ENCODE measurements at places on chromosomes 12 and 14. TPM values are rescaled to one million over a fixed set of nuclear protein-coding genes. Genes with fewer than 3 reads are reported as not detected.

Gene KCNA5
- total RNA-seq: not detected

GRCh38 chr14:84225268-84225667, 1304.7 kb upstream of the FLRT2 start:
- DNase-seq: no peak

DNA sequence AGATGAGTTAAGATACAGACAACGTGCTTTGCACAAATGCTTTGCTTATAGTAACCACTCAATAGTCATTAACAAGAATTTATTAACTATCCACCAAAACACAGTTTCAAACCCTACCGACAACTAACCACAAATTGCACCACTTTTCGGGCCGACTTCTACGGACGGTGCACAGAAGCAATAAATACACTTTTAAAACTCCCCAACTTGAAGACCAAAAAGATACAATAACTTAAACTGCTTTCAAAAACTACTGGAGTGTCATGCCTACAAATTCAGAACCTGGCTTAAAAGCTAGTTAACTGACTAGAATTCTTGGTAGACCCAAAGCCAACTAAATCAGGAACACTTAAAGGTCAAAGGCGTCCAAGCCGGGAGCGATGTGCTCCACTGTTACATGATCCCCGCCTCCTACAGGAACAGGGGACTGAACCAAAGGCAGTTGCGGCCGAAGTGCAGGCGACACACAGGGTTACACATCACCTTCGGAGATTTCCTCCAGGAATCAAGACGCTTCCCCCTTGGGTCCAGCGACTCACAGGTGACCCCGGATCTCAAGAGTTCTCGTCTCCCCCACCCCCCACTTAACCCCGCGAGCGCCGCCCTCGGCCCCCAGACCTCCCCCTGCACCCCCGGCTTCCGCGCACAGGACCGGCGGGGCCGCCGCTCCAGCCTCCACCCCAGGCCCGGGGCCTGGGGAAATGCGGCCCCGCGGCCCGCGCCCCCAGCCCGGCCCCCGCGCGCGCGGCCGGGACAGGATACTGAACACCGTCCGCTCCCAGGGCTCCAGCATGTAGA, 507 bp downstream of the SPTSSA start:
- DNase-seq: peak; percentile 11

Gene ABCC9
- not detected for total RNA-seq

- DNase-seq: no peak
Observed at GRCh38 chr12:106147956-106148355, 9.2 kb upstream of the NUAK1 start.

Gene TOX4
- 65.4 TPM for total RNA-seq

- no peak for DNase-seq
Observed at GRCh38 chr14:104094056-104094708, 8.7 kb downstream of the ASPG start.

DNA sequence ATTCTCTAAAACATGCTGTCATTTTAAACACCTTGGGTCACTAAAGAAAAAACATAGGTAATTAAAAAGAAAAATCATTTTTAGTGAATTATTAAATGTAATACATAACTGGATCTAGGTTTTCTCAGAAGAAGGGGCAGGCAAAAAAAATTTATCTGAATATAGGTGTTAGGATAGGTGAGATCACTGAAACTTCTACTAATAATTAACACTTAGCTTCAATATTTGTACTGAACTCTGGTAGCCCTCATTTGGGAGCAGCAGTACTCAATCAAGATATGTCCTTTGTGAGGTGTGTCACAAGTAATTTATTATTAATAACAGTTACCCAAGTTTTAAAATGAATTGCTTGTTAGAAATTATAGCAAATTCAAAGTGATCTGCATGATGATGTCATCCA, 103.6 kb downstream of the ATP23 start:
- DNase-seq: no peak

DNA sequence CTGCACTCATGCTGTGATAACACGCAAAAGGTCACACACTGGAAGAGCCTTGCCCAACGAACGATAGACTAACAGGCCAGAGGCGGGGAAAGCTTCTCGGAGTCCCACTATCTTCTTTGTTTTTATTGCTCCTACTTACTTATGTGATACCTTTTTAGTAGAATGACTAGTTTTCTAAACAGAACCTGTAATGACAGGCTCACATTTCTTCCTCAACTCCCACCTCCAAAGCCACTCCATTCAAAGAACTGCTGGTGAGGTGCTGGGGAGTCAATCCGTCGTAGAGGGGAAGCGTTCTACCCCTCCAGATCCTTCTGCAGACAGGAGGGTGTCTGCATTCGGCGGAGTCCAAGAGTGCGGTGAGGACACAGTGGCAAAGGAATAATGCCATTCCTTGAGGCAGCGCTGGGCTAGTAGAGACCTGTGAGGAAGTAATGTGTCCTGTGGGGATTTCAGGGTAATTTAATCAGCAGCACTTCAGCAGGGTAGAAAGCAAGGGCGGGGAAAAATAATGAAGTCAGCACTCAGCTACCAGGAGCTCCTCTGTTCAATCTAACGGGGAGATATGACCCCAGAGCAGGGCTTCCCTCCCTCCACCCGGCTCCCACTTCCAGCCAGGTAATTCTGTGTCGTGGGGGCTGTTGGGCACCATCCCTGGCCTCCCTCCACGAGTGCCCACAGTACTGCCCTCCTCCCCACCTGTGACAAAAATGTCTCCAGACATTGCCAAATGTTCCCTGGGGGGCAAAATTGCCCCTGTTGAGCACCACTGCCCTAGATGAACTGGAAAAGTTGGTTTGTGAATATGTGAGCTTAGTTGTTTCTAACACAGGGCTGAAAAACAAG, 25.2 kb downstream of the SPRING1 start:
- no peak for DNase-seq

DNA sequence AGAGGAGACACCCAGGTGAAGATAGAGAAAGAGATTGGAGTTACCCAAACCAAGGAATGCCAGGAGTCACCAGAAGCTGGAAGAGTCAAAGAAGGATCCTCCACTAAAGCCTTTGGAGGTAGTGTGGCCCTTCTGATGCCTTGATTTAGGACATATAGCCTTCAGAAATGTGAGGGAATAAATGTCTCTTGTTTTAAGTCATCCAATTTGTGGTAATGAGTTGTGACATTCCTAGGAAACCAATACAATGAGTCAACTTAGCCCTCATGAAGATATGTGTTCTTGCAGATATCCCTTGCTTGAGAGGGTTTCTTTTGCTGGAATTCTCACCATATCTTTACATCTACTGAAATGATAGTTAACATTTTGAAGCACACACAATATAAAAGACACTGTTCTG, 58.8 kb downstream of the CCER1 start:
- DNase-seq: no peak

GRCh38 chr14:76984787-76985375, 43.6 kb downstream of the IRF2BPL start:
- DNase-seq: no peak

Gene TSFM
- total RNA-seq: 49.8 TPM

Gene TAS2R13
- total RNA-seq: 1.2 TPM

Gene LTA4H
- 122 TPM for total RNA-seq

DNA sequence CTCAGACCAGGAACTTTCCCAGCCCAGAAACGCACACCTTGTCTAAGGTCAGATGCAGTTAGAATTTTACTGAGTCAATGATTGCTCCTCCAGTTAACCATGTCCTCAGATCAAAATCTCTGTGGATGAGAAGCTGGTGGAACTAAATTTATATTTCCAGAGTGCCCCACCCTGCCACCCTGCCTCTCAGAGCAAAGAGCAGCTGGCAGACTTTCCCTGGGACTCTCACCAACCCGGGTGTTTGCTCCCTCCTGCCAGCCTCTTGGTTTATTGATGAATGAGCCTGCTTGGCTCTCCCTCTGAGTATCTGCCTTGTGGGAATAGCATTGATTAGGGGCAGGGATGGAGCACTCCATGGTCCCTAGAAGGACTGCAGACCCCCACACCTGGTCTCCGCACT, 5.9 kb upstream of the KRT1 start:
- DNase-seq: no peak

Gene ZFHX2
- total RNA-seq: 1.8 TPM

Gene TOMM20L
- total RNA-seq: not detected

- no peak for DNase-seq
Observed at GRCh38 chr14:59363531-59364226, 101.5 kb downstream of the GPR135 start.

GRCh38 chr12:23816394-23816851, 133.0 kb downstream of the SOX5 start:
- no peak for DNase-seq

DNA sequence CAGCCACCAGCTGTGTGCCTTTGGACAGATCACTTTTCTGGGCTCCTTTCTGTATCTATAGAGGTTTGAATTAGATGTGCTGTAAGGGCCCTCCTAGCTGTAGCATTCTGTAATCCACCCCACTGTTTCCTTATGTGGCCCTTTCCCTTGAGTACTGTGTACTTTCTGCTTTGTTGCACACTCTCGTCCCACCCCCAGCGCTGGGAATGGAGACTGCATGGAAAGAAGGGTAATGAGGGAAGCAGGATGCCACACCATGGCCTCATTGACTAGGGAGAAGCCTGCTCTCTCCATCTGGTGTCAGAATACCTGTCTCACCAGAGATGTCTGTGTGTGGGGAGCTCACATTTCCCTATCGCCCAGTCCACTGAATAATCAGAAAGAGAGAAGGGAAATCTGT, 13.6 kb upstream of the GALNT16 start:
- no peak for DNase-seq

- no peak for DNase-seq
Observed at GRCh38 chr12:253116-253831, 9.4 kb downstream of the SLC6A13 start.

DNA sequence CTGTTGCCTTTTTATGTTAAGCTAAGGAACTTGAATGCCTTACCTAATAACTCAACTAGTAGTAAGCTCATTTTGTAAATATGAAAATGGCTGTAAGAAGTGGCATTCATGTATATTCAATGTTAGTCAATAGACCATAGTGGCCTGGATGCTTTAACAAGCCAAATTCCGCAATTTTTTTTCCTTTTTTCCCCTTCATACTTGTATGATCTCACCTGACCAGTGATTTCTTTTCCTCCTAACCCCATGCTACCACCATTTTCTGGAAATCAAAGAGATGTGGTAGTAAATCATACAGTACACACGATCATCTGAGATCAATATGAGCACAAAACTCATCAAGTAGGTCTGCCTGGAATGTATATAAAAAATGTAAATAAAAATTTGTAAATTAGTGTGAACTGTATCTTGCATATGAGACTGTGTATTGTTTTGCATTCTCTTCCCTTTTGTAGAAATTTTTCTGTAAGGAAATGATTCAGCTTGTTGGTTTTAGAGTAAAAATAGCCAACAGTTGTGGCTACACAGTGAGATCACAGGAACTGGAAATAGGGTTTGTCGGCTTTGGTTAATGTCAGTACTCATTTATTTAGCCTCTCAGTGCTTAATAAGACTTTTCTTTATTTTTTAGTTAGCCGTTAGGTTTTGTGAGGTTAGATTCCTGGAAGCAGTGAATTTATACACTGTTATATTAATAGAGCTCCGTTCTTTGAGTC, 62.5 kb downstream of the ETNK1 start:
- DNase-seq: no peak

DNA sequence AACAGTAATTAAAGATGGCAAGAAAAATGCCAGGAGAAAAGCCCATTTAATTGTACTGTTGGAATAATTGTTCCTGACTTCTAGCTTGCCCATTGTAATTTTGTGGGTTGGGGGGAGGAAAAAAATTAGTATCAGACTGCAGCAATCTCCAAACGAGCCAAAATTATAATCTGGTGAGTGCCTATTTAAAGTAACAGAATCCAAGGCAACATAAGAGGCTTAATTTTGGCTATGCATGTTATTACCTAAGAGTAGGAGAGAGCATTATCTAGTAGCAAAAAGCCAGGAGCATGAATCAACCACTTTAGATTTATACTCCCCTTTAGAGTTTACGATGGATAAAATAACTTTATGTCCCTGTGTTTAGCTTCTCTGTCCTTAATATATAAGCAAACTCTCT, 14.6 kb upstream of the DENND5B start:
- DNase-seq: no peak

DNA sequence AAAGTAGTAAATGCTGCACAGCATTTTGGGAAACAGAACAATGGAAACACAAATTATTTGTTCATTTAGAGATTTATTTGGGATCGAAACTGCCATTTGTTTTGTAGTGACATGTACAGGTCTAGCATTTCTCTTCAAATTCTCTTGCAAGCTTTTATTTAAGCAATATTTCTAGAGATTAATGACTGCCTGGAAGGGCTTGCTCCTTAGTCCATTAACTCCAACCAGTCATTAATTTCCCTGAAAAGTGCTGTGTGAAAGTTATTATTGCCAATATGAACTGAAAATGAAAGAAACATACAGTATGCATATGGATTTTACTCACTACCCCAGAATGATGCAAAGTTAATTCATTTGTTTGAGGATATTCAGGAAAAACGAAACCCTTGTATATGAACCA, 1349.6 kb upstream of the FLRT2 start:
- no peak for DNase-seq

Gene LRP1
- 2.3 TPM for total RNA-seq

DNA sequence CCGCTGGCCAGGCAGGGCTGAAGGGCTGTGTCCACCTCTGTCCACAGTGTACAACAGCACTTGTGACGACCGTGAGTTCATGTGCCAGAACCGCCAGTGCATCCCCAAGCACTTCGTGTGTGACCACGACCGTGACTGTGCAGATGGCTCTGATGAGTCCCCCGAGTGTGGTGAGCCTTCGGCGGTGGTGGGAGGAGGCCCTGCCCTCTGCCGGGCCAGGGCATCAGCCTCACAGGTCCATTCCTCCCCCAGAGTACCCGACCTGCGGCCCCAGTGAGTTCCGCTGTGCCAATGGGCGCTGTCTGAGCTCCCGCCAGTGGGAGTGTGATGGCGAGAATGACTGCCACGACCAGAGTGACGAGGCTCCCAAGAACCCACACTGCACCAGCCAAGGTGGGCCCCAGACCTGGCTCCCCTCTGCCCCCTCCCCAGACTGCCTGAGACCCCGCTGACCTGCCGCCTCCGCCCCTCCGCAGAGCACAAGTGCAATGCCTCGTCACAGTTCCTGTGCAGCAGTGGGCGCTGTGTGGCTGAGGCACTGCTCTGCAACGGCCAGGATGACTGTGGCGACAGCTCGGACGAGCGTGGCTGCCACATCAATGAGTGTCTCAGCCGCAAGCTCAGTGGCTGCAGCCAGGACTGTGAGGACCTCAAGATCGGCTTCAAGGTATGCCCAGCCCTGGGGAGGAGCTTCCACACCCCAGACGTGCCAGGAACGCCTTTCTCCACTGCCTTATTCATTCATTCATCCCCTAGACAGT, 20.8 kb upstream of the NXPH4 start:
- no peak for DNase-seq

- DNase-seq: peak; percentile 74
Observed at GRCh38 chr14:23306412-23307145, at the start of gene BCL2L2. TSS of gene BCL2L2 (plus strand) at chr14:23306833. CDS start at chr14:23307768, 935 bp downstream.

Gene LTBR
- total RNA-seq: not detected

- DNase-seq: no peak
Observed at GRCh38 chr12:51371295-51371953, 19.8 kb downstream of the GALNT6 start.

GRCh38 chr12:130719263-130719859, 3.3 kb upstream of the RIMBP2 start:
- DNase-seq: no peak

DNA sequence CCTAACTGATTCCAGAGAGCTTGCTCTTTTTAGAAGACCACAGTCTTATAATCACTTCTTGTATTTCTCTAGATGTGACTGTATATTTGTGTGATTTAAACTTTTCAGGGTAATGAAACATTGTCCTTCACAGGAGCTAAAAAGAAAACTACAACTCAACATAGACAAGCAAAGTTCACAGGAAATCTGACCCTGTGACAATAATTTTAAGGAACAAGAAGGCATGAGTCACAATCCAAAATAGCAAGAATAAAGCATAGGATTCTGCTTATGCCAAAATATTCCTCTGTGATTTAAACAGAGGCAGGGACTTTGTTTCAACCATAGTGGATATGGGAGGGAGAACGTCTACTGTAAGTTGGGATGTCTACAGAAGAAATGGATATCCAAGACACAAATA, 44.3 kb downstream of the GPR65 start:
- no peak for DNase-seq

Gene EGLN3
- not detected for total RNA-seq

All from OCI-LY7 (cell line).